ENCODE measurements at places on chromosomes 4 and X.

DNA sequence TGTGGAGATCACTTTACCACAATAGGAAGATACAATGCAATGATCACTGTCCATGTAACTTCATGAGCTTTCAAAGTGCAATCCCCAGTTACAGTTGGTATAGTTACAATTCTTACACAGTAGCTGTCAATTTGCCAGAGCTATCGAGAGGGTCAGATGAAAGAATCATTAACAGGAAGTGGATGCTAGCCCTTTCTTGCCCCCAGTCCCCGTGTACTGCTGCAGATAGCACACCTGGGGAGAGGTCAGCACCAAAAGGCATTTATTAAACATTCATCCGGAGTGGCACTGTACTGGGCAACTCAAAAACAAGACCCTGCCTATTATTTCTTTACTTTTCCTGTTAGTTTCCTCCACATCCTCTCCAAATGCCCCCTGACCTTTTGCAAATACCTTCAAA is 47.7 kb downstream of the SOD3 start:
- DNase-seq = no peak

- no peak for DNase-seq
These were observed 30.4 kb downstream of the LAMTOR3 start for GRCh38 chr4:99863804-99864203.

DNA sequence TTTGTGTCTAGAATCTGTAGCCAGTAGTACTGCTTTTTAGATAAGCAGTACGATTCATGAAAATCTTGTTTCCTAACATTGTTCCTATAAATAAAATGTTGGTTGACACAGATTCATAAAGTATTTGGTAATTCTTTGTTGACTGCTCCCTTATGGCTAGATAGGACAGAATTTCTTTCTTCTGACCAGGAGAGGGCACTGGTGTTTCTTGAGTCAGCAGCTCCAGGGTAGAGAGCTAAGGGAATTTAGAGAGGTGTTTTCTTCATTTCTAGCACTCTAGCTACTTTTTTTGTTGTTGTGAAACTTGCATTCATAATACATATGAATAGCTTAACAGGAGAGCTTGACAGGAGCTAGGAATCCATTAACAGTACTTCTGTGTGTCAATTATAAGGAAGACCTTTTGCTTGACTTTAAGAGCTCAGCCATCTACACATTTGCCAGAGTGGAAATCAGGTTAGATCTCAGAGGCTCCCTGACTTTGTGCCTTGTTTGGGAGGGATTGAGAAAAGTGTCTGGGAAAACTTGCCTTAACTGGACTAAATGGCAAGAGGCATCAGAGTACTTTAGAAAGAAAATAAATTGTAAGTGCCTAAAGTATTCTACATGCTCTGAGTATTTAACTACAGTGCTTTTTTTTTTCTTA is 756.1 kb downstream of the SH3BGRL start:
- no peak for DNase-seq

GRCh38 chr4:12293906-12294525 is 865.3 kb upstream of the HS3ST1 start:
- no peak for DNase-seq

DNA sequence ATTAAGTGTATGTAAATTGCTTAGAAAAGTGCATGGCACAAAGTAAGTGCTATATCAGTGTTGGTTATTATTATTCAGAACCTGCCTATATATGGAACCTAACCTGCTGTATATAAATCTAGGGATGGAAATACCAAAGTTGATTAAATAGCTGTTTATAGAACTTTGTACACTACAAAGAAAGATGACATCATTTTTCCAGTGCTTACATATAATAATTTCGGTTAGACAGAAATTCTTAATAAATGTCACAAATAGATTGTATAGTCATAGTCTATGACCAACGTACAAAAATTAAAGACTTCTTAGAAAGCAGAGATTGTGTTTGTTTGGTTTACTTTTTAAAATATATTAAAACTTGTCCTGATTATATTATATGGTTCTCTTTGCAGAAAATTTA is 4.4 kb downstream of the GYPB start:
- DNase-seq = no peak

GRCh38 chr4:175376287-175376977 is 435.6 kb downstream of the GPM6A start:
- no peak for DNase-seq

DNA sequence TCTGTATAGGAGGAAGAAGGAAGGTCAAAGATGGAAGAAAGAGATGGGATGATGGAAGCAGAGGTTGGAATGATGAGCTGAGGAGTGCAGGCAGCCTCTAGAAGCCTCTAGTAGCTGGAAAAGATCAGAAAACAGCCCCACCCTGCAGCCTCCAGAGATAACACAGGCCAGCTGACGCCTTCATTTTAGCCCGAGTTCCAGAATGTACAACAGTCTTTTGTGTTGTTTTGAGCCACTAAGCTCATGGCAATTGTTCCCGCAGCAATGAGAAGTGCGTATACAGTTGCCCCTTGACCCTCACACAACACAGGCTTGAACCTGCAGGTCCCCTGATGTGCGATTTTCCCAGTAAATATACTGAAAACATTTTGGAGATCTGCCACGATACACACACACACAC is 72.0 kb downstream of the WFS1 start:
- DNase-seq = no peak

DNA sequence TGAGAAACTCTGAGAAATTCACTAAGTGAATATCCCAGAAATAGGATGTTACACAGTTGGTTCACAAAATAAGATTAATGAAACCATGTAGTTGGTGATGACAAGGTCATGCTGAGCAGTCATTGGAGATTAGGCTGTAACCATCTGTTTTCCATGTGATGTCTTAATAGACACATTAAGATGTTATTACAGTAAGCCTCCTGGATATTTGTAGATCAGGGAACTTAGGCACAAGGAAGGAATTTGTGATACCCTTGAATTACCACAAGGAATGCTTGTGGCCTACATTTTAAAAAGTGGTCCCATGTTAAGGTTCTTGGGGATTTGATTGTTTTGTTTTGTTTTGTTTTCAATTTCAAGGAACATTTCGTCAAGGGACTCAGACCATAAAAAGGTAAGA is 185.6 kb upstream of the BANK1 start:
- DNase-seq = no peak

GRCh38 chrX:115560978-115561604 is at the start of gene PLS3:
PLS3 (plus strand) TSS chrX:115561174; CDS start chrX:115610251, 49,077 bp downstream.
- DNase-seq = no peak

DNA sequence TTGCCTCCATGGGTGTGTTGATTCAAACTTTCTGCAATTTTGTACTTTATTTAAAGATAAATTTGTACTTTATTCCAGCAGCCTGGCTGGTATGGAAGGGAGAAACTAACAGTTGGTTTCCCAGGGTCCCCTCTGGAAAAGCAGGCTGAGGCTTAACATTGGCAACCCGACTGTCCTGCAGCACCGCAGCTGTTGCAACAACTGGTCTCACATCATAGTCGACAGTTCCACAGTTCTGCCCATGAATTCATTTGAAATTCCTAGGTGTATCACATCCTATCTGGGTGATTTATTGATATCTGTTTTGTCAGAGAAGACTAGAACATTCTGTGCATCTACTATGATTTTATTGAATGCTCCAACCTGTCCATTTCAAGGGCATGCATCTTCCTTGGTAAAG is 98.8 kb upstream of the GATB start:
- no peak for DNase-seq

DNA sequence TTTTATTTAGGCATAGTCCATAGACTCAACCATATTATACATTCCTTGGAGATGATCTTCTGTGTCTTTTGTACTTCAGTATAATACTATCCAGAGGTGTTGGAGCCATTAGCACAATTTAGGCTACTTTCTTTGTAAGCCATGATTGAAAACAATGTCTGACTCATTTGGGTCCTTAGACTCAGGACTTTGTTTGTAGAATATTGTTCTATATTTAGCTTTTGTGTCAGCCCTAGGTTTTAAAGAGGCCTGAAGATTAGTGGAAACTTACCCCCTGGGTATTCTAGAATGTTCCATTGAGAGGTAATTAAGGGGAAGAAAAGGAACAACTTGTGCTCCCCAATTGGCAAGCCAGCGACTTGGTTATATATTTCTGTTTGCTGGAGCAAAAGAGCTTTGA is 145.2 kb upstream of the SCML1 start:
- no peak for DNase-seq

DNA sequence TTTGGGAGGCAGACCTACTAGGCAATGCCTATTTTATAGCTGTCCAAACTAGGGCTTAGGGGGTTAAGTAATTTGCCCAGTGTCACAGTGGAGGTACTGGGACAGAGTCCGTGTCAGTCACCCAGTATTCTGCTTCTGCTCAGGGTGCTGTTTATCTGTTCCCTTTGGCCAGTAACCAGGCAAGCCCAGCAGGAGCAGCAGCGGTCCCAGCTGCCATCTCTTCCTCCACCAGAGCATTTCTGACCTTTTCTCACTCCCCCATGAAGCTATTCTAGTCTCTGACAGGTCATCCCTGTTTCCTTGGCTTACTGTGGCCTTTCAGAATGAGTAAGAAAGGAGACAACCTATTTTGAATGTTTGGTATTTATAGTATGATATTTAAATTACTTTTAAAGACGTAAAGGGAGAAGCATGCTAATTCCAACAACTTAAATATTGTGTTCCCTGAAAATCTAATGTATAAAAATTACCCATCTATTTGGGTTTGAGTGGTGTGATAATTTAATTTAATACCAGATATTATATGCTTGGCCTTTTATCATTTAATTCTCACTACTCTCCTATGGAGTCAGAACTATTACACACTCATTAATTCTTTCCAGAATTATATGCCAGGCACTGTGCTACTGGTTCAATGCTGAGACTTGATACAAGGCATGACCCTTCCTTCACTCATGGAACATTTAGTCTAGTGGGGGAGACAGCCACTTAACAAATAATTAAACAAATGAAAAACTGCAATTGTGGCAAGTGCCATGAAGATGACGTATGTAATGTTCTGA is 60.6 kb downstream of the RPS6KA3 start:
- DNase-seq = no peak

DNA sequence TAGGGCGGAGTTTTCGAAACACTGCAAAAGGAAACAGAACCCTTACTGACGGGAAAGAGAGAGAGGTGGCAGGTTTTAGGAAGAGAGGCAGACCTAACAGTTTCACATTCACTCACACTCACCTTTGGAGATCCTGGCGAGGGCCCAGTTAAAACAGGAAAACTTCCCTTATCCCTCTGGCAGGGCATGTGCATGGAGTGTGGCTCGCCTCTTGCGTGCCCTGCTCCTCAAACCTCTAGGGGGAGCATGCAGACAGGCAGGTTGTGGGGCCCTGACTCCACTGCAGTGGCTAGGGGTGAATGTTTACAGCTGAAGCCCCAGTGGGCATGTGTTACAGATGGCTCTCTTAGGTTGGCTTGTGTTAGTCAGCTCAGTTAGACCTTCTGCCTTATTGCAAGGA is 451.5 kb downstream of the UBE2NL start:
- DNase-seq = no peak

DNA sequence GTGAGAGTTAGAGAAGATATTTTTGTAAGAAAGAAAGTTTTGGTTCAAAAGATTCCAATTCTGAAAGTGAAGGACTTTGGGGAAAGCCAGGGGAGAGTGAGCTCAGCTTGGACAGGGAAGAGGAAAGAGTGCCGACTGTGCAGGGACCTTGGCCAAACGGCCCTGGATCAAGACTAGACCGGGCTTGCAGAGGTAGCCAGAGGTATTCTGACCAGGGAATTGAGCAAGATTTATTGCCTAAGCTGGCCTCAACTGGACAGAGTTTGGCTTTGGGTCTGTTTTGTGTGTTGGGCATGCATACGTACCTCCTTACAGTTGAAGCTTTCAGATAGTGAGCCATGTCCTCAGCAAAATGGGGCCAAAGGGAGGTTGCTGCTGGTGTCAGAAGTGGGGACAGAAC is 11.6 kb downstream of the PLAC1 start:
- DNase-seq = no peak

DNA sequence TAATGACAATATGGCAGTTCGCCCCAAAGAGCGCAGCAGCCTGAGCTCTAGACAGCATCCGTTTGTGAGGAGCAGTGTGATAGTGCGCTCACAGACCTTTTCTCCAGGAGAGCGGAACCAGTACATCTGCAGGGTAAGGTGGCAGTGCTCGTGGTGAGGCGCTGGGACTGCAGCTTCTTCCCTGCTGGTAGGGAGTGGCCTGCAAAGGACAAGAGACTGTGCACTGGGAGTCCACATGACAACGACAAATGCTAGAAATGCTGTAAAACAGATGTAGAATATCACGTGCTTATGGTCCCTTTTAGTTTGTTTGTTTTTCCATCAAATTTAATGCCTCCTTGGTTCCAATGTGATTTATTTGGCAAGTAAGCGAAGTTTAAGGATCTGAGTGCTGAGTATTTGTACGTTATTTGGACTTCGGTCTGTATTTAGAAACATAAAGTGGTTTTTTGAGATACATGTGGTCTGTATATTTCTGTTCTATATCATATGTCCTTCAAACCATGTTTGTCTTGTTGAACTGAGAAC is 35.8 kb downstream of the CLDN22 start:
- no peak for DNase-seq
